Ascending aorta (tissue), 2 donors: ENCODE measurements at places on chromosomes 4 and X. TPM values are rescaled to one million over a fixed set of nuclear protein-coding genes. Genes with fewer than 3 reads are reported as not detected.

Gene SFRP2
- 56.2 TPM for total RNA-seq

Gene MAGIX
- total RNA-seq = 0.32 TPM

Gene GAGE12H
- total RNA-seq = not detected

Gene RBM41
- 4.6 TPM for total RNA-seq

Gene MAGEA10
- not detected for total RNA-seq

Gene SERPINA7
- 0.75 TPM for total RNA-seq

Gene FRMPD3
- 0.64 TPM for total RNA-seq

Gene GPRASP2
- total RNA-seq = 8.7 TPM

Gene DCHS2
- total RNA-seq = not detected

GRCh38 chr4:171203425-171203824 lies 609.8 kb upstream of the GALNTL6 start:
- DNase-seq = no peak

- no peak for DNase-seq
Observed at GRCh38 chr4:10526429-10527222, 69.4 kb upstream of the ZNF518B start.

DNA sequence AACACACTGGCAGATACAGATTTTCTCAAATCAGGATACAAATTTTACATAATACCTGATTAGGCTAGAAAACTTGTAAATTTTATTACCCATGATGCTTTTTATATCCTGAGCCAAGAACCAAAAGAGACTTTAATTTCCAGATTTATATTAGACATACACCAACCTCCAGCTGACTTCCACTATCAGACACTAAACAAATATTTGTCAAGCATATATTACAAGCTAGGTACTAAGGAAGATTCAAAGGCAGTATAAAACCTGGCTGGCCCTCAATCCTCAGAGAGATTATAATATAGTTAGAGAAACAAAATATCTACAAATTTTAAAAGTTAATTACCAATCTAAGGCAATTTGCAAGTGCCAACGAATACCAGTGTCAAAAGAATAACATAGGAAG lies 357.8 kb upstream of the F9 start:
- no peak for DNase-seq

DNA sequence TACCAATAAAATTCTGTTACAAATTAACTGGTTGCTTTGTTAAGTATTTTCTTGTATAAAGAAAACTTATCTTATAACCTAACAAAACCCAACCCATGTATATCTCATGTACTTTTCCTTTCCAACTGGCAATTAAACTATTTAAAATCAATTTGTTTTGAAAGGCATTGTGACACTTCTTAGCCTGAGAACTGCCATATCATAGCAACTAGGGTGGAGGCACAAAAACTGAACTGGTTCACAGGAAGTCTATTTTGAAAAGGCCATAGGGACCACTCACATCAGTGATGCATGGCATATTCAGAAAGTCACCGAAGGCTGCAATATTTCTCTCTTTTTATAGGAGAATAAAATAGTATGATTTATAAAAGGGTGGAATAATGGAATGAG lies 40.5 kb upstream of the ARSJ start:
- no peak for DNase-seq

DNA sequence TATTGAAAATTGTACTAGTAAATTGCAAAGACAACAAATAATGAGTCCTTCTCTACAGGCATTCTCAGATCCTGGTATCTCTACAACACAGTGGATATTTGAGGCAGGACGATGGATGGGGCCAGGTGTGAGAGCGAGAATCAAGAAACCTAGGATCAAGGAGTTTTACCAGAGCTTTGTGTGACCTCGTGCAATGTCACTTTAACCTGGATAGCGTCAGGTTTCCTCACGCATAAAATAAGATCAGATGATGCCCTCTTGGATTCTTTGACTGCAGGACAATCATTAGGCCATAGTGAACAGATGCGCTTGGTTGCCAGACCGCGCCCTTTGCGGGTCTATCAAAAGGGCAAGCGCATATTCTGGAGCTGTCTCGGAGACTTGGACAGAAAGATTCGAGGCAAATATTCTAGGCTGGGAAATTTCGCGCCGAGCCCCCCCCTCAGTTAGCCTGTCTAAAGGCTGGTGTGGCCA lies 66.6 kb downstream of the FBXO8 start:
- no peak for DNase-seq

DNA sequence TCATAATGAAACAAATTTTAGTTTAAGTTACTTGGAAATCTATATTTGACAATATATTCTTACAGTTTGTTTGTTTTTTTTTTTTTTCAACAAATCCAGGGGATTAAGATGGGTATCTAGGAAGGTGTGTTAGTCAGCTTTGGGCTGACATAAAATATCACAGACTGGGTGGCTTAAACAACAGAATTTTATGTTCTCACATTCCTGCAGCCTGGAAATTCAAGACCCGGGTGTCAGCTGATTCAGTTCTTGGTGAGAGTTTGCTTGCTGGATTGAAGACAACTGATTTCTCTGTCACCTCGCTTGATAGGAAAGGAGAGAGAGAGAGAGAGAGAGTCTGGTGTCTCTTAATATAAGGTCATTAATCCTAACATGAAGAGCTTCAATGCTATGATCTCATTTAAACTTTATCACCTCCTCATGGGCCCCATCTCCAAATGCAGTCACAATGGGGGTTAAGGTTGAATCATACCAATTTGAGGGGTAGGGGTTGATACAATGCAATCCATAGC lies 465.2 kb downstream of the CENPC start:
- DNase-seq = no peak

- no peak for DNase-seq
Observed at GRCh38 chr4:72529148-72529822, 39.7 kb downstream of the ADAMTS3 start.

DNA sequence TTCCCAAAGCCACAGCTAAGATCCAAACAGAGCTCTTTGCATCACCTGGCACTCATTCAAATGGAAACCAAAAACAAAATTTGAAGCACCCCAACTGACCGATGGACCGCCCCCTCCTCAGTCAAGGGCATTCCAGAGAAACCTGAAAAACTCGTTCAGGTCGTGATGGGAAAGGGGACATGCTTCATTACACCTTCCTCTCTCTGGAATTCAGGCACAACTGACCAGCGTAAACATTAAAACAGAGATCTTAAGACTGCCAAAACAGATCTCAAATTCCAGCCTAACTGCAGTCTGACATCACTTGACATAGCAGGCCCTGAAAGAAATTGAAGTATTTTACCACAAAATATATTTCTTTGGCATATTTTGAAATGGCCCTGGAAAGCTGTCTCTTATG lies 28.5 kb downstream of the PTTG2 start:
- DNase-seq = no peak

DNA sequence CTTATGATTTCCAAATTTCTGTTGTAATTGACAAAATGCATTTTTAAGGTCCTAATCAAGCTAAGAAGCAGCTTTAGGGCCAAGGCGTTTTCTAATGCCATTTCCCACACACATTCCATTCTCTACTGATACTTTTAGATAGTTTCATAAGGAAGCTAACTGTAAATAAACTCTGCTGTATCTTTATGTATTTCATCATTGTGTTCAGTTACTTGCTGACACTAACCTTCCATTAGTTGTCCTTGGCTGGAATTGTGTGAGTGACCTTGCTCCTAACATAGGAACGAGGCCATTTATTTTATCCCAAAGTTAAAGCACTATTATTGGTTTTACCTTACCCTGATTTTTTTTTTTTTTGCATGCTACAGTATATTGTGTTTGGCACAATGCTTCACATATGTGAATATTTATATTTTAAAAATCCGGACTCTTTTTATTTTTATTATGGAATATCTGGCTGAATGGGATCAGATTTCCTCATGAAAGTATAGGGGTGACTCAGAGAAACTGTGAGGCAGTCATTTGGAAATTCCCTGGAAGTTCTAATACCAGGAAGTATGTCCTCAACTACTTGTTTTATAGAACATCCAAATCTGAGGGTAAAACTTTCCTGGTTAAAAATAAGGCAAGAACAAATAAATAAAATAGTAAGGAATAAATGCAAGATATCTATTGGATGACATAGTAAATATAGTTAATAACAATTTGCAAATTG lies 62.7 kb upstream of the SORBS2 start:
- no peak for DNase-seq

DNA sequence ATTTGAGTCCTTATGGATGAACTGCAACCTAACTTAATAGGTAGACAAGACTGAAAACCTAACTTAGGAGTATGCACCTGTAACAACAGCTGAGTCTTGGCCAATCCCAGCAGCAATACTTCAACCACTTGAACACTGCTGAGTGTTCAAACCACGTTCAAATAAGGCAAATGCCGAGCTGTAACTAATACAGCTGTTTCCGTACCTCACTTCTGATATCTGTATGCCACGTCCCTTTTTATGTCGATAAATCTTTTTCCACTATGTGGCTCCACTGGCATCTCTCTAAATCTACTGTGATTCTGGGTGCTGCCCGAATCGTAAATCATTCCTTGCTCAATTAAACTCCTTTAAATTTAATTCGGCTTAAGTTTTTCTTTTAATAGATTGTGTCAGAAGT lies 459.7 kb downstream of the INPP4B start:
- DNase-seq = no peak

- no peak for DNase-seq
Observed at GRCh38 chr4:169582203-169582602, 30.2 kb downstream of the NEK1 start.

- no peak for DNase-seq
Observed at GRCh38 chrX:153620576-153620975, 21.6 kb upstream of the CCNQ start.

- no peak for DNase-seq
Observed at GRCh38 chrX:107700317-107700774, 72.0 kb downstream of the PRPS1 start.

DNA sequence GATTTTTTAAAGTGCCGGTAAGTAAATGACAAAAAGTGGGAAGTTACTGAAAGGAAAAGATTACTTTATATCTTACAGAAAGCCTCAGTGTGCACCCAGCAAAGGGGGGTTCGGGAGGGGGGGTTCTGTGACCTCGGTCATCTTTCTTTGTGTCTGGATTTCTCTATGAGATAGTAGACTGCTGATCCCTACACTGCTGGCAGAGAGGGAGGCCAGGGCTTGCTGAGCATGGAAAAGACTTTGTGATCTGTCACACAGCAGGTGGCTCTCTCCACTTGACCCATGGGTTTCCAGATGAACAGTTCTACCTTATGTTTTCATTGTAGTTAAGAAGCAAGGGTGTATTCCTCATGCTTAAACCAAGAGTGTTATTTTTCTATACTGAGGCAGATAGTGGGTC lies 475.6 kb downstream of the PCDH10 start:
- no peak for DNase-seq

DNA sequence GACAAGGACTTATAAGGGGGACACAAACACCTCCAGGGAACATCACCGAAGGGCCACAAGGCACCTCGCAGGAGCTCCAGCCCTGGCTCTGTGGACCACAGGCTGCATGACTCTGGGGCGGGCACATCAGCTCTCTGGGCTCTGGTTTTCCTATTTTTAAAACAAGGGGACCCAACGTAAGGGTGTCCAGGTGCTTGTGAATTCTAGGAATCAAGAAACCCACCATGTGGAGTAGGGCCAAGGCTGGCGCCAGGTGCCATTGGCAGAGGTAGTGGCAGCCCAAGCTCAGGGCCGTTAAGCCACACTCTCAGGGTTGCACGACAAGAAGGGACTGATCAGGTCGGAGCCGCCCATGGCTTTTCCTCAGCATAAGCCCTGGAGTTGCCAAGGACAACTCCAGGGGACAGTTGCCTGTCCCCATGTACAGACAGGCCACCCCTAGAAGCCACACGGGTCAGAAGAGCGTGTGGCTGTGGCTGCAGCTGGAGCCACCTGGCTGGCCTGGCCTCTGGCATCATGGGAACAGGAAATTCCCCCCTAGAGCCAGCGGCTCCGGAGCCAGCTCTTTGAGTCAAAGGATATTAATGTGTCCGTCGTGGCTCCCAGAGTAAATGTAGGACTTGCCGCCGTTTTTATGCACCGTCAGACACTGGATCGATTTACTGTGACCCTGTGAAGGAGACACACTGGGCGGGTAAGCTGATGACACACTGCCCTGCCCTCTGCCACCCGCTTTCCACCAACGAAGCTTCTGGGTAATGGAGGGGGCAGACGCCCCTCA lies 32.5 kb downstream of the WDR1 start:
- DNase-seq = no peak

GRCh38 chrX:139563251-139563650 lies 32.7 kb downstream of the F9 start:
- DNase-seq = no peak

DNA sequence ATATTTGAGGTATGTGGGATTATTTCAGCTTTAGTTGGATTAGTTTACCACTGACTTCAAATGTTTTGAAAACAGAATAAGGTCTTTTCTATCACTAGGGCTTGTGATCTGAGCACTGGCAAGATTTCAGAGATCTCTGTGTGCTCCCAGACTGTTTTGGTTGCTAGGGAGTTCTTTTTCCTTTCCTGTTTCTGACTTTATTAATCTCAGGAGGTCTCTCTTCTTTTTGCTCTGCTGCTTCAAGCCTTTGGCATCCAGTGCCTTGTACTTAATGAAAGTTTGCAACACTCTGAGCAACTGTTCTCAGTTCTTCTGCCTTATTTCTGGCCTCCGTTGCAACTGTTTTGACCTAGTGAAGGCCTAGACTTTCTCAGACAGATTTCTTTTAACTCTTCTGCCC lies 32.1 kb upstream of the PAQR3 start:
- no peak for DNase-seq
